ENCODE measurements at places on chromosomes 11 and 22.

GRCh38 chr11:108142304-108142703 is 20.9 kb downstream of the ACAT1 start:
- DNase-seq = no peak

GRCh38 chr11:36229091-36229705 is 60.0 kb downstream of the COMMD9 start:
- DNase-seq = no peak

GRCh38 chr11:93251922-93252321 is 54.1 kb upstream of the SLC36A4 start:
- no peak for DNase-seq

DNA sequence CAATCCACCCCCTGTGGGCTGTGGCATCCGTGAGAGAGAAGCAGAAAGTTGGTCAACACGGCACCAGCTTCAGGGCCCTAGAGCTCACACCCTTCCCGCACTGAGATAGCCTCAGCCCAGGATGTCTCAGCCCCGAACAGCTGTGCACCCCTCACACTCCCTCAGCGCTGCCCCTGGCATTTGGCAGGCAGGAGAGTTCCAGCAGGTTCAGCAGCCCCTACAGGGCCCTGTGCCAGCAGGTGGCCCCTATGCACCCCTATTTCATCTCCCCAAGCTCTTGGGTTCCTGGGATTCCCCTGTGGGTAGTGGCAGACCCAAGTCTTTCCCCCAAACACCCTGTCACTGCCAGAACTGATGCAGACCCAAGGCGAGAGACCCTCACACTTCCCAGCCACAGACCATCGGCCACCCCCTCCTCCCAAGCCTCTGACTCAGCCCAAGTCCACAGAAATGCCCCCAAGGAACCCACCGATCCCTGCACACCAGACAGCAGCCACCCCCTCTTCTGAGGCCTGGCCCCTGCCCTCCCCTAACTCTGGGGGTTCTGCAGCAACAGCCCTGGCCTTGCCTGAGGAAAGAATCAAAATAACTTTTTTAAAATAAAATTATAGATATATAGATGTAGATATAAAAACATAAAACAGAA is 183.6 kb downstream of the IGLL1 start:
- DNase-seq = no peak

DNA sequence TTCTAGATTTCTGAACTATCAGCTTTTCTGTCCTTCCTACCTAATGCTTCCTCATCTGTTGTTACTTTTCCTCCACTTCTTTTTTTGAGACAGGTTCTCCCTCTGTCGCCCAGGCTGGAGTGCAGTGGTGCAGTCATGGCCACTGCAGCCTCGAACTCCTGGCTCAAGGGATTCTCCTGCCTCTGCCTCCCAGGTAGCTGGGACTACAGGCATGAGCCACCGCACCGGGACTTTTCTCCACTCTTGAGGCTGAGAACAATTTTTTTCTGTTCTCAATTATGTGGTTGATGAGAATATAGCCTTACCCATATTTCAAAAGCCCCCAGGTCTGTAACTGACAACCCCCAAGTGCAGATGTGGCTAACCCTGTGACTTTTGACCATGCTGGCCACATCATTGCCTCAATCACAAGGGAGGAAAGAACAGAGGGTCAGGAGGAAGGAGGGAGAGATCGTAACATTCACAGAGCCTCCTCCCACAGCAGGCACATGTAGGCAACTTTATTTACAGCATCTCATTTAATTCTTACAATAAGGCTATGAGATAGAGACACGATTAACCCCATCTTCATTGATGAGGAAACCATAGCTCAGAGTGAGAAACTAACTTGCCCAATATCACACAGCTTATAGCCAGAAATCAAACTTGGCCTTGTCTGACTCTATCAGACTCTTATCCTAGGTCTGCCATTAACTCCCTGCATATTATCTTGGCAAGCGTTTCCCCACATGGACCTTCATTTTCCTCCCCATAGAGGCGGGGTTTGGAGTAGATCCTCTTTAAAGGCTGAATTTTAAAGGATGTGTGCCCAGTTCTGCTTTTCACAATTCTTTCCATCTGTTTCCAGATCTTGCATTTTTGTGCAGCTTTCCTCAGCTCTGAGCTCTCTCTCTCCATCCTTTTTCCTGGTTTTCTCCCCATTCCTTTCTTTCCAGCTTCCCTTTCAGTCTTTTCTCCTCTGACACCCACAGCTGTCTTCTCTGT is 9.6 kb downstream of the POU2F3 start:
- DNase-seq = no peak

GRCh38 chr11:128291007-128291406 is 296.4 kb downstream of the ETS1 start:
- DNase-seq = no peak

DNA sequence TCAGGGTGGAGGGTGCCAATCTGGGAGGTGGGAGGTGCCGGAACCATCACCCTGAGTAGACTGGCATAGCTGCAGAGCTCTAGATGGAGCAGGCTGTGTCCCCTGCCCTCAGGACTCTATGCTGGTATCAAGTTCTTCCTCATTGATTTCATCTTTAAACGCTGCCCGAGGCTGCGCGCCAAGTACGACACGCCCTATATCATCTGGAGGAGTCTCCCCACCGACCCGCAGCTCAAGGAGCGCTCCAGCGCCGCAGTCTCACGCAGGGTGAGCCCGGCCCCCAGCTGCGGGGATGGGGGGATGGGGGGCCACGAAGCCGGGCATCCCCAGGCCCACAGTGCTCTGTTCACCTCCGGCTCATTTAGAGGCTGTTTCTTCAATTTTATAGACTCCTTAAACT is 52.5 kb downstream of the GRAMD4 start:
- no peak for DNase-seq

GRCh38 chr11:94199136-94200130 is 70.8 kb downstream of the PANX1 start:
- DNase-seq = no peak

GRCh38 chr11:6268820-6269219 is 9.2 kb downstream of the CCKBR start:
- no peak for DNase-seq

GRCh38 chr22:30045901-30046715 is 34.2 kb upstream of the HORMAD2 start:
- DNase-seq = no peak

DNA sequence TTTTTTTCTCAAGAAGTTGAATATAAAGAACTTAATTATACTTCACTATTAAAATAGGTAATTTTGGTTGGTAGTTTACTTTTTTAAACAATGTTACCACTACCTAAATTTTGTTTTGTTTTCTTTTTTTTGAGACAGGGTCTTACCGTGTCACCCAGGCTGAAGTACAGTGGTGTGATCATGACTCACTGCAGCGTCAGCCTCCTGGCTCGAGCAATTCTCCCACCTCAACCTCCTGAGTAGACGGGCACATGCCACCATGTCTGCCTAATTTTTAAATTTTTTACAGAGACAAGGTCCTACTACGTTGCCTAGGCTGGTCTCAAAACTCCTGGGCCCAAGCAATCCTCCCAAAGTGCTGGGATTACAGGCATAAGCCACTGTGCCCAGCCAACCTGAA is 17.6 kb downstream of the SPCS2 start:
- no peak for DNase-seq

- no peak for DNase-seq
Observed at GRCh38 chr11:33742249-33742851, 6.1 kb upstream of the CD59 start.

DNA sequence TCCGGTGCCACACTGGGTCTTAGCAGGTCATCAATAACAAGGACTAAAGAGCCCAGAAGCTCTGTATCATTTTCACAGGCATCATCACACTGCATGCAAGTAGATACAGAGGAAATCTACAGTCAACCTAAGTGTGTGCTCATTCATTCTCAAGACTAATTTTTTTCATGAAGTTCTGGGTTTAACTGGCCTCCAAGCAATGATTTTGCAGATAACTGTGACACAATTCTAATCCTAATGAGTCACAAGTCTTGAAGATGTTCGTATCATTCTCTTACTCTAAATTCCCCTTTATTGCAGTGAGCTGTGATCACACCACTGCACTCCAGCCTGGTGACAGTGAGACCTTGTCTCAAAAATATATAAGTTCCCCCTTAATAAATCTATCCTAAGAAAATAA is 2.5 kb downstream of the OR52W1 start:
- no peak for DNase-seq

DNA sequence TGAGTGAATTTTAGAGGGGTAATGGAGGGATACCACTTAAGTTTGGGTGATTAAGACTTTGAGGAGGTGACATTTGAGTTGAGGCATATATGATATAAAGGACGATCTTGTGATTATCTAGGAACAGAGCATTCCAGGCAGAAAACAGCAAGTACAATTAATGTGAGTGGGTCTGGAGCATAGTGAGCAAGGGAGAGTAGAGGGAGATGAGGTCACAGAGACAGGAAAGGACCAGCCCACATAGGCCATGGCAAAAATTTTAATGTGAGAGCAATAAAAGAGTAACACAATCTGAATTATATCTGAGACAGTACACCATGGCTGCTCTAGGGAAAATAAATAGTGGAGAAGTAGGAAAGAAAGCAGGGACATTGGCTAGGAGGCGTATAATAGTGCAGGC is 14.5 kb upstream of the HSPA8 start:
- DNase-seq = no peak

GRCh38 chr11:83717537-83717936 is 431.4 kb upstream of the CCDC90B start:
- DNase-seq = no peak

- DNase-seq = no peak
Observed at GRCh38 chr22:49983148-49984042, 22.8 kb downstream of the PIM3 start.

GRCh38 chr11:128688031-128688713 is 5.7 kb upstream of the FLI1 start:
- no peak for DNase-seq

DNA sequence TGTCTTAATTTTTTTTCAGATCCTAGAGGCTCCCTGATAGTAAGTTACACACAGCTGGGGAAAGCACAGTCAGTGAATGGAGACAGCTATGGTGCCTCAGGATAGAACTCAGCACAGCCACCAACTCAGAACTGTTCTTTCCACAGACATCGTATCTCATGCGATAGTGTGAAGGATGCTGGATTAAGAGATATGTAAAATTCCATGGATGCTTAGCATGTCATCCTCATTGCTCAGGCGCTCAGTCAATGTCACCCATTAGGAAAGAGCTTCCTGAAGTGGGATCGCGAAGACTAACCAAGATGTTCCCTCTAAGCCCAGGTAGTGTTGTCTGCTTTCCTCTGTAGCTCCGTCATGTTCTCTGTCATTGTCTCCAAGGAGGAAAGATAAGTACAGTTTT is 1000.4 kb downstream of the OPCML start:
- DNase-seq = no peak

DNA sequence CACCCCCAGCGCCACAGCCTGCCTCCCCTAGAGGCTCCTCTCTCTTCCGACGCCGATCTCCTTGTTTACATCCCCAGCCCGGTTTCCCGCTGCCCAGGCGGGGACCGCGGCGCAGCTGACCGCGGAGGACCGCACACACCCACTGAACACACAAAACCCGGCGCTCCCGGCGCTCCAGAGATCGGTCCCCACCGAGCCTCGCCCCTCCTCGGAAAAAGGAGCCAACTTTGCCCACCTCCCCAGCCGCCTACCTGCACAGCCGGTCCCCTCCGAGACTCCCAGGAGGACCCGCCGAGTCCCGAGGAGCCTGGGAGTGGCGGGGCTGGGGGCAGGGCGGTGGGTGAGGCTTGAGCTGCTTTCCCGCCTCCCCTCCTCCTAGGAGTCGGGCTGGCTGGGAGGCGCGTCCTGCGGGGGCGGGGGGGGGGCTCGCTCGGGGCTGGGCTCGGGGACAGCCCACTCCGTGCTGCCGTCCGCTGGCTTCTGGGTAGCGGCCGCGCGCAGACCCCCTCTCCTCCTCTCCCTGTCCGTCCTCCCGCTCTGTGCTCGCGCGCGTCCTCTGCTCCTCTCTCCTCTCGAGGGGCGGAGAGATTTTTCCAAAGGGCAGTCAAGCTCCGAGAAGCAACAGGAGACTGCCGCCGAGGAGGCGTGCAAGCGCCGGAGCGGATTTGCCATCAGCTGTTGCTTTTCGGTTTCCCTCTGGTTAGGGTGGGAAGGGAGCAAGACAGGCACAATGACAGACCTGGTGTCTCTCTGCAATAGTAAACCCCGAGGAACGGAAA is at the start of gene FXYD6:
Gene FXYD6, minus strand, starts transcription at position 318 of the 779 bp plus-strand sequence. CDS start 33,882 bp downstream, outside the sequence.
- DNase-seq = peak; percentile 63

GRCh38 chr11:104104664-104105063 is 59.3 kb downstream of the PDGFD start:
- no peak for DNase-seq

DNA sequence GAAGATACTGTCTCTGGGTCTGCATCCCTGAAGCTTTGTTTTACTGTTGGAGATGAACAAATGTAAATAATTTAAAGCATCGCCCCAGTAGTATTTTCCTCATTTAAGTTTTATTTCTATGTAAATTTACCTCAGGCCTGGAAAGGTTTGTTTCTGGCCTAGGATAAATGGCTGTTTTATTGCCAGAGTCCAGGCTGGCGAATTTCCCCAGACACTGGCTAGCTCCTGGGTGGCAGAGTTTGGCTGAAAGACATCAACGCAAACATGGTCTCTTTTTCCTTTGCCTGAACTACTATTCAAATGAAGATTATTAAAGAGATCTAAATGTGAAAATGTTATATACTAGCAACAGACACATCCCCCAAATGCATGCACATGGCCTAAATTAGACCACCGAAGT is 136.7 kb upstream of the SESN3 start:
- DNase-seq = no peak

GRCh38 chr22:44738347-44738715 is 14.0 kb upstream of the ARHGAP8 start:
- no peak for DNase-seq

DNA sequence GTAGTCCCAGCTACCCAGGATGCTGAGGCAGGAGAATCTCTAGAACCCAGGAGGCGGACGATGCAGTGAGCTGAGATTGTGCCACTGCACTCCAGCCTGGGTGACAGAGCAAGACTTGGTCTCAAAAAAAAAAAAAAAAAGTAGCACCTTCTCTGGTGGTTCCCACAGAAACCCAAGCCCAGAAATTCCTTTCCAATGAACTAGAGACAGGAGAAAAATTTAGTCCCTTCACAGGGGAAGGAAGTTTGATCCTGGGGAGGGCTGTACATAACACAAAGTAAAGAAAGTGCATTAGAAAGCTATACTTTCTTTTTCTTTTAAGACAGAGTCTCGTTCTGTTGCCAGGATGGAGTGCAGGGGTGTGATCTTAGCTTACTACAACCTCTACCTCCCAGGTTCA is 25.5 kb upstream of the APOA1 start:
- no peak for DNase-seq

GRCh38 chr11:116657842-116658825 is 114.7 kb downstream of the BUD13 start:
- no peak for DNase-seq

- no peak for DNase-seq
Observed at GRCh38 chr11:61879152-61879551, 12.2 kb downstream of the FADS3 start.

DNA sequence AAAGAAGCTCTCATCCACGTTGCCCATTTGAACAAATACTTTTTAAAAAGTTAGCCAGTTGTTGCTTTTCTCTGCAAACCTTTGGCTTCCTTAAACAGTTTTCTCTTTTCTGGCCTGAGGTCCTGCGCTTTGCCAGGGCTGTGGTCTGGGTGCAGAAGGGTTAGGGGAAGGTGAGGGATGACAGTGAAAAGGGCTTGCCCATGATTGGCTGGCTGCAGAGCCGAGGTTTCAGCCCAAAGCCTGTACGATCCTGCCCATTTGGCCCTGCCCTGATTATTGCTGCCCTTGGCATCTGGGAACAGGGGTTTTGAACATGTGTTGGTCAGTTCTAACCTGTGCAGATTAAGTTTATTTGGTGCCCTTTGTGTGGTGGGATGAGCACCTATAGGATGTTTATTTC is 1.5 kb downstream of the INCENP start:
- DNase-seq = no peak

All from nucleus accumbens (tissue), 56 donors.